ENCODE measurements at places on chromosomes 4 and X. TPM values are rescaled to one million over a fixed set of nuclear protein-coding genes. Genes with fewer than 3 reads are reported as not detected.

- H3K4me3 ChIP-seq: peak overlapping the region; percentile 82
- no peaks in the 10 kb centered on the region for H3K4me1 ChIP-seq
- H3K27me3 ChIP-seq: peaks cover 8% of the 10 kb centered on the region
- no peak for DNase-seq
- peaks cover 3% of the 10 kb centered on the region for H3K36me3 ChIP-seq
These were observed 459 bp downstream of the RBMX2 start for GRCh38 chrX:130402208-130402684.

DNA sequence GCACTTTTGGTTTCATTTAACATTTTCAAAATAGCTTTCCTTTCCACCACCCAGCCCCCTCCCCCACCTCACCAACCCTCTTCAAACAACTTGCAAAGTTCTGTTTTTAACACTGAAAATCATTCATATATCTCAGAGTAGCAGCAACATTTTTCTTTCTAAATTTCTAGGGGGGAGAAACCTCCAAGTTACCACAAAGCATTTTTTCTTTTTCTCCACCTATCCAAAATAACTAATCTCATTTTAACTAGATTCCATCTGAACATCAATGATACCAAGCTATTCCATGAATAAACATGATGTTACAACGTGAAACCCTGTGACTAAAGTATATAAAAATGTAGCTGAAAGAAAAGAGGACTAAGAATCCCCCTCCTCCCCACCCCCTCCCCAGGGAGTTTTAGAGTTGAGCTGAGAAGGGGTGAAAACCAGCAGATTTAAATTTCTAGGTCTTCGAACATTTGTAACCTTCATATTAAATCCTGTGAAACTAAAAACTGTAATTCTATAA is 5.2 kb downstream of the LDB2 start:
- H3K27ac ChIP-seq: peak overlapping the region; percentile 54
- no peaks in the 10 kb centered on the region for H3K36me3 ChIP-seq
- DNase-seq: no peak
- no peaks in the 10 kb centered on the region for H3K27me3 ChIP-seq

MBNL3 gene
- 7.7 TPM for total RNA-seq

LRP2BP gene
- total RNA-seq: 0.31 TPM

GRCh38 chrX:10747975-10748374 is 127.6 kb upstream of the MID1 start:
- H3K27ac ChIP-seq: no peak overlapping the region
- peaks cover 22% of the 10 kb centered on the region for H3K4me1 ChIP-seq
- no peaks in the 10 kb centered on the region for H3K36me3 ChIP-seq

DNA sequence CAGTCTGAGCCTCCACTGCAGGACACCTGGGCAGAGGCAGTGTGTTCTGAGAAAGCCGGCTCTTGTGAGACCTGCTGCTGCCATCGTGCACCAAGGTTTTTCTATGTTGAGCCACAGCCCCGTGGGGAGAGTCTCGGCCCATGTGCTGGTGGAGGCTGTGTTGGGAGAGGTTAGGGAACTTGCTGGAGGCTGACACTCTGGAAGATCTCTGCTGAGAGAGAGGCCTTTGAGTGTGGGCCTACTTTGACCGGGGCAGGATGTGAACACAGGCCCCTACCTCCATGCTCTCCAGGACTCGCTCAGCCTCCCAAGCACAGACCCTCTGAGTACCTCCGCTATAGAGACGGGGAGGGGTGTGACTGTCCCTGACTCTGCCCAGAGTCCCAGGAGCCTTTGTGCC is 1.3 kb upstream of the S100P start:
- peak overlapping the region; percentile 53 for H3K27ac ChIP-seq
- no peak for DNase-seq
- H3K27me3 ChIP-seq: no peaks in the 10 kb centered on the region

GPR101 gene
- total RNA-seq: not detected

DNA sequence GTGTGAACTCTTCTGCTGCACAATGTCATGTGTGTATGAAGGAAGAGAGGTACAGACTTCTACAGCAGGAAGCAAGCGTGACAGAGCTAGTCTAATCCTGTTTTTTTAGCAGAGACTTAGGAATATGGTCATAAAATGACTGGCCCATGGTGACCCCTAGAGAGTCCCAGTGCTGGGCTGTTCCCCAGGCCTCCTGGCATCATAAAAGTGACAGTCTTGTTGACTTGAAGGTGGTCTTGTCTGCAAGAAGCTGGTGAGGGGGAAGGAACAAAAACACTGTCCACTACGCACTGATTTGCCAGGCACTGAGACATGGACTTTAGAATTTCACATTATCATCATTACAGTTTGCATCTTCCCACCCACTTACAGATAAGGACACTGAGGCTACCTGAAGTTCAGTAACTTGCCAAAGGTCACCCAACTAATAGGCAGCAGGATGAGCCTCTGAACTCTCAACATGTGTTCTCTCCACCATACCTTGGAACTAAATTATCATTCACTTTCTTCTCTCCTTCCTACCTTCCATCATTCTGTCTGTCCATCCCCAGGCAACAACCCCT is 63.0 kb downstream of the HADH start:
- H3K4me3 ChIP-seq: no peak overlapping the region
- H3K4me1 ChIP-seq: peaks cover 3% of the 10 kb centered on the region
- H3K36me3 ChIP-seq: no peaks in the 10 kb centered on the region
- DNase-seq: no peak

DNA sequence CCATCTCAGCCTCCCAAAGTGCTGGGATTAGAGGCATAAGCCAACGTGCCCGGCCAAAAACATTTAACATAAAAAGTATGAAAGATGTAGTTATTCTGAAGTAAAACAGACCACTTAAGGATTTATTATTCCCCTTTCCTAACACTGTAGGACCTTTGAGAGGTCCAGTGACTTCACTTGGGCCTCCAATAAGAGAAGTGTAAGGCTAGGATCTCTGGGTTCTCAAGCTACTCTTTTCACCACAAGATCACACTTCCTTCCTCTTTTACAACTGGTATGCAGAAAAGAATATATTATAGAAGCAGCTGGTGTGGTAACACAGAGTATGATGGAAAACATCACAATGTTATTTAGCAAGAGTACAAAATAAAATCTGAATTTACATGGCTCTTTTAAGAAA is 30.2 kb upstream of the CCNG2 start:
- DNase-seq: no peak
- no peak overlapping the region for H3K27ac ChIP-seq
- H3K27me3 ChIP-seq: peaks cover 53% of the 10 kb centered on the region
- H3K4me1 ChIP-seq: no peaks in the 10 kb centered on the region

DNA sequence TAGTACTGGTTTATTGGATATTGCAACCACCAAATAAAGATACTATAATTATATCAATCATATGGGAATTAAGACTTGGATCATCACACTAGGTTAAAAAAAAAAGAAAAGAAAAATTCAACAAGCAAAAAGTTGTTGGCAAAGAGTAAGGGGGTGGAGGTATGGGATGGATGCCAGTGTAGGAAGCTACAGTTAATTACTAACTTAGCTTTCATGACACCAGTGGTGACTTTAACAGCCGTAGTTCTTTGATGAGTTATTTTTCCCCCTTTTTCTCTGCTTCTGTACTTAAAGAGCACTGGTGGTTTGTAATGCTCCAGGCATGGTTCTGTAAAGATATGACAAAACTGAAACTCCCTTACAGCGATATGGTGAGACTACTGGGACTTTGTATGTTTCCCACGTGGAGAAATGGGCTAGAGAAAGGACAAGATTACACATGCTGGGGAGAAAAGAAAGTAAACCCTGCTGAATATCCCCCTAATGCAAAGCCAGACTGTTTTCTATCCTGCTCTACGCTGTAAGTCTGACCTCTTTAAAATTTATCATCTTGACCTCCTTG is 210.8 kb downstream of the SPOCK3 start:
- H3K36me3 ChIP-seq: no peaks in the 10 kb centered on the region
- H3K4me1 ChIP-seq: no peaks in the 10 kb centered on the region
- H3K4me3 ChIP-seq: no peak overlapping the region
- H3K27me3 ChIP-seq: peaks cover 2% of the 10 kb centered on the region
- DNase-seq: no peak
- H3K27ac ChIP-seq: no peak overlapping the region

KLF3 gene
- total RNA-seq: 43.7 TPM

DNA sequence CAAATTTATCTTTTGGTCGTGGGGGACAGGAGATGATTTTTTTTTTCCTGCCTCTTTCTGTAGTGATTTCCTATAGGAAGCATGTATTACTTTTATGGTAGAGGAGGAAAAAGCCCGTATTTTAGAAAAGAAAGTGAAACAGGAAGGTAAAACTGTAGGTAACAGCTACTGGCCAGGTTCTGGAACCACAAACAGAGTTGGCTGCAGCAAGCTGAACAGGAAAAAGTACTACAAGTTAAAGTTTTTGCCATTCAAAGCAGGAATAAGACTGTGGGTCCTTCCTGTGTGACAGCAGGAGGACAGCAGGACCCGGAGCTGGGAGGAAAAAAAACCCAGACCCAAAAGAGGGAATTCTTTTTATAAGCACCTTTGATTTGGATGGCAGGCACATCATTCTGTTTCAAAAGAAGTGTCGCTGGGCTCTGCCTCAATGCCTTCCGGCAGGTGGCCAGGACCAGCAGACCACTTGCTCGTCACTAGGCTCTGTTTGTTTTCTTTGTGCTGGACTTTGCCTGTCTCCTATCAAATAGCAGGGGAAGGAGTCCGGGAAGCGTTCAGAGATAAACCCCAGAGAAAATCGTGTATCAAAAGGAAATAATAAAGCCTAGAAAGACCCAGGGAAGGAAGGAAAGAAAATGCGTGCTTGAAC is 277.9 kb downstream of the ADGRA3 start:
- DNase-seq: no peak
- H3K27ac ChIP-seq: no peak overlapping the region
- H3K4me1 ChIP-seq: no peaks in the 10 kb centered on the region
- H3K4me3 ChIP-seq: no peak overlapping the region
- H3K36me3 ChIP-seq: no peaks in the 10 kb centered on the region

GRCh38 chrX:44035571-44035970 is 62.4 kb upstream of the NDP start:
- H3K4me1 ChIP-seq: no peaks in the 10 kb centered on the region
- no peak overlapping the region for H3K27ac ChIP-seq
- H3K27me3 ChIP-seq: no peaks in the 10 kb centered on the region

DNA sequence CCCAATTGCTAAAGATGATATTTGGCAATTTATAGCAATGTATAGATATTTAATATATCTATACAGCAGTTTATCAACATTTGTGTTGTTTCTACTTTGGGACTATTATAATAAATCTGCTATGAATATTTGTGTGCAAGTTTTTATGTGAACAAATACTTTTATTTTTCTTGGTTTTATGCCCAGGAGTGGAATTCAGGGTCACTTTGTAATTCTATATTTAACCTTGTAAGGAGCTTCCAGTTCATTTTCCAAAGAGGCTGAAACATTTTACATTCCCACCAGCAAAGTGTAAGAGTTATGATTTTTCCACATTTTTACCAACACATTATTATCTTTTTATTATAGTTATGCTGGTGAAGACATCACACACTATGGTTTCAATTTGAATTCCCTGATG is 801.3 kb downstream of the PCDH18 start:
- DNase-seq: no peak
- H3K4me3 ChIP-seq: no peak overlapping the region
- peaks cover 16% of the 10 kb centered on the region for H3K4me1 ChIP-seq
- H3K27me3 ChIP-seq: no peaks in the 10 kb centered on the region

DNA sequence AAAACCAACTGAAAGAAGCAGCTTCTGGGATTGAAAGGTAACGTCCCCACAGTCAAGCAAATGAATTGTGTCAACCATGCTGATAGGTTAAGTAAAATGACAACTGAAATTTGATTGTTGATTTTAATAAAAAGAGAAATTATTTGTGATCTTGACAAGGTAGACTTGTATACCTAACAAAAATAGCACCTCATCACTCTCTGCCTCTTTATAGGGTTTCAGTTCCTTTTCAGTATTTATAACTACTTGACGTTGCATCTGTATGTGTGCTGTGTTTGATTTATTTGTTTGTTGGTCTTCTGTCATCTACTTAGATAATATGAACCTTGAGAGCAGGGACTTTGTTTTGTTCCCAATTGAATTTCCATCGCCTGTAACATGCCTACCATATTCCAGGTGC is 7.9 kb upstream of the PPP3CA start:
- no peaks in the 10 kb centered on the region for H3K36me3 ChIP-seq
- H3K27me3 ChIP-seq: no peaks in the 10 kb centered on the region
- H3K27ac ChIP-seq: no peak overlapping the region
- DNase-seq: no peak

- H3K4me1 ChIP-seq: peaks cover 6% of the 10 kb centered on the region
- peaks cover 47% of the 10 kb centered on the region for H3K27me3 ChIP-seq
- DNase-seq: no peak
- no peaks in the 10 kb centered on the region for H3K36me3 ChIP-seq
These were observed 32.0 kb downstream of the HAND2 start for GRCh38 chr4:173498023-173498422.

MAP7D2 gene
- total RNA-seq: 0.10 TPM

SCML1 gene
- total RNA-seq: 8.2 TPM

- H3K4me1 ChIP-seq: no peaks in the 10 kb centered on the region
- H3K27ac ChIP-seq: no peak within 1 kb of the TSS
- peaks cover 6% of the 10 kb centered on the region for H3K27me3 ChIP-seq
- peak; percentile 84 for DNase-seq
- no peak within 1 kb of the TSS for H3K4me3 ChIP-seq
These were observed at the start of gene RBM46 for GRCh38 chr4:154781126-154781982. TSS of gene RBM46 (plus strand) at chr4:154781272. CDS start at chr4:154796753, 15,481 bp downstream.

MMRN1 gene
- not detected for total RNA-seq

DNA sequence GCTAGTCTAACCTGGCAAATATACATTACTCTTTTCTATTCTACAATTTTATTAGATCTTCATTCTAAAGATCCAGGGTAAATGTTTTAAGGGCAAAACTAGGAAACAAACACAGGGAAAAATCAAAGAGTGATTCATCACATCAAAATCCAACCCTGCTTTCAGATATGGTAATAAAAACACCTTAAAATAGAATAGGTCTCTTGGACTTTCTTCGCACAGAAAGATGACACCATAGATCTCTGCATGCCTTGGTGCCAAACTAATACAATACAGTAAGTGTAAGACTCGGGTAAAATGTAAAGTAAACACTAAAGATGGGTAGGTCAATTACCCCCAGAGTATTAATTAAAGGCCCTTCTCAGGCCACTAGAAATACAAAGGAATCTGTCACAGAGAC is 34.2 kb downstream of the LDB2 start:
- no peaks in the 10 kb centered on the region for H3K36me3 ChIP-seq
- no peak overlapping the region for H3K27ac ChIP-seq

DNA sequence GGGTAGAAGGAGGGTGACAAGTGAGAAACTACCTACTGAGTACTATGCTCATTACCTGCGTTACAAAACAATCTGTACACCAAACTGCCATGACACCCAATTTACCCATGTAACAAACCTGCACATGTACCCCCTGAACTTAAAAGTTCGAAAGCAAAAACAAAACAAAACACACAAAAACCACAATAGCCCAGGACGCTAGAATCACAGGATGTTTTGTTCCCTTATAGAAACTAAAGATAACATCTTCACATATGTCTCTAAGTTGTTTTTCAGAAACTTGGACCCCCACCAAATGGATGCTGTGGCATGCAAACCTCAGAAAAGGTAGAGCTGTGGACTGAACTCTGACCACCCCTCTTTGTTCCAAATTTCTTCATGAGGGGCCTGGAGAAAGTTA is 25.2 kb upstream of the PNMA5 start:
- DNase-seq: no peak
- H3K36me3 ChIP-seq: peaks cover 2% of the 10 kb centered on the region
- H3K27ac ChIP-seq: no peak overlapping the region
- H3K4me1 ChIP-seq: no peaks in the 10 kb centered on the region
- H3K4me3 ChIP-seq: no peak overlapping the region
- H3K27me3 ChIP-seq: peaks cover 13% of the 10 kb centered on the region

- no peak overlapping the region for H3K4me3 ChIP-seq
- H3K27me3 ChIP-seq: no peaks in the 10 kb centered on the region
- H3K27ac ChIP-seq: peak overlapping the region; percentile 92
- H3K36me3 ChIP-seq: peaks cover 3% of the 10 kb centered on the region
These were observed 803.4 kb downstream of the TRIML1 start for GRCh38 chr4:188942606-188943005.

Data from osteocyte (in vitro differentiated cells).